ENCODE measurements at places on chromosomes 13 and 19. TPM values are rescaled to one million over a fixed set of nuclear protein-coding genes. Genes with fewer than 3 reads are reported as not detected.

The KCTD15 gene
- polyA plus RNA-seq, result 41.9 TPM

The TUBA3C gene
- polyA plus RNA-seq, result not detected

The CPB2 gene
- polyA plus RNA-seq, result 0.18 TPM

DNA sequence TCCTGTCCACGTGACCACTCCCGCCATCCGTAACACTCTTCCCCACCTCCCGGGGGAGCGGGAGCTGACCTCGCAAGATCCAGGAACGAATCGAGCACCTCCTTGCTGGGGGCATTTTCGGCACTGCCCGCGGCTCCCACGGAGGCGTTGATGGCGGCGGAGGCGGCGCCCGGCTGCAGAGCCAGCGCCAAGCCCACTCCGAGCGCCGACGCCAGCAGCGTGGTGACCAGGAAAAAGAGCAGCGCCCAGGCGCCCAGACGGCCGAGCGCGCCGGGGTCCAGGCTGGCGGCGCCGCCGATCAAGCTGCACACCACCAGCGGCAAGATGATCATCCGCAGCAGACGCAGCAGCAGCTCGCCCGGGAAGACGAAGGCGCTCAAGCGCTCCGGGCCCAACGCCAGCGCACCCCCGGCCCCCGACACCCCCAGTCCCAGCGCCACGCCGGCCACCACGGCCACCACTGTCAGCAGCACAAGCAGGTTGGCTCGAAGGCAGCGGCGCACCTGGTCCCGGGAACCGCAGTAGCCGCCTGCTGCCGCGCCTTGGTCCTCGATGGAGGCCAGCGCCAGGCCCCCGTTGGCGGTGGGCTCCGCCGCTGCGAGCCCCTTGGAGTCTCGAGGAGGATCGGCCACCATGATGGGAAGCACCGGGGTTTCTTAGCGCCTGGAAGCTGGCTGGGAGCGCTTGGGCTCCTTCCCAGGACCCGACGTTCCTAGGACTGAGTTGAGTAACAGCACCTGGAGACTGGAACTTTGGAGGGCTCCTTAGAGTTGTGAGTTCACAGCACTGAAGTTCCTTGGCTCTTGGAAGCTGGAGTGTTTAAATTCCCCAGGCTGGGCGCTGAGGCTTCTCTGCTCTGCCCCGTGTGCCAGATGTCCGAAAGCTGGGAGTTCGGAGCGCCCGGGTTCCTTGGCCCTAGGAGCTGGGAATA lies 798 bp downstream of the SLC1A5 start:
- DNase-seq, result no peak

- DNase-seq, result no peak
These were observed 22.2 kb upstream of the PLPP2 start for GRCh38 chr19:313169-313987.

- DNase-seq, result no peak
These were observed 5.4 kb downstream of the LINGO3 start for GRCh38 chr19:2302319-2303210.

GRCh38 chr19:778910-779653 lies 18.2 kb upstream of the PTBP1 start:
- no peak for DNase-seq

DNA sequence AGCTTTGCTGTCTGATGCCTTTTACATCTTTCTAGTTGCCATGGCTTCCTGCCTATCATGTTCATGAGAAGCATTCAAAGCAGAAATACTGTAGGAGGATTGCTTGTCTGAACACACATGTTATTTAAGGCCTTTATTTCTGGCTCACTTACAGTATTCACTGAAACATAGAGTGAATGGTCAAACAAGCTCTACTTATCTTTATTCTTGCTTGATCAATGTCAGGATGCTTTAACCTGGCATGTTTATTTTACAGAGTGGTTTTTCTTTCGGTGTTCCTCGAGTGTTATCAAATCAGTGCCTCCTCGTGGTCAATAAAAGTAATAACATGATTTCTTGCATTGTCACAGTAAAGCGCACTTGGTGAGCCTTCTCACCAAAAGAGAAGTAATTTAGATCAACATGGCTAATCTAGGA lies 73.5 kb upstream of the PCDH17 start:
- DNase-seq, result no peak

GRCh38 chr13:73880365-73880764 lies 253.8 kb downstream of the KLF12 start:
- DNase-seq, result no peak

GRCh38 chr19:49689133-49690078 lies at the start of gene ADM5:
Gene ADM5, plus strand, starts transcription at chr19:49689594. Its CDS starts 244 bp downstream, at chr19:49689838.
- DNase-seq, result no peak

Measured in right renal cortex interstitium (tissue), 3 donors.